CD4-positive, alpha-beta T cell treated with Interleukin-15 for 1 hour (primary cell): ENCODE measurements at places on chromosomes 2 and 18.

DNA sequence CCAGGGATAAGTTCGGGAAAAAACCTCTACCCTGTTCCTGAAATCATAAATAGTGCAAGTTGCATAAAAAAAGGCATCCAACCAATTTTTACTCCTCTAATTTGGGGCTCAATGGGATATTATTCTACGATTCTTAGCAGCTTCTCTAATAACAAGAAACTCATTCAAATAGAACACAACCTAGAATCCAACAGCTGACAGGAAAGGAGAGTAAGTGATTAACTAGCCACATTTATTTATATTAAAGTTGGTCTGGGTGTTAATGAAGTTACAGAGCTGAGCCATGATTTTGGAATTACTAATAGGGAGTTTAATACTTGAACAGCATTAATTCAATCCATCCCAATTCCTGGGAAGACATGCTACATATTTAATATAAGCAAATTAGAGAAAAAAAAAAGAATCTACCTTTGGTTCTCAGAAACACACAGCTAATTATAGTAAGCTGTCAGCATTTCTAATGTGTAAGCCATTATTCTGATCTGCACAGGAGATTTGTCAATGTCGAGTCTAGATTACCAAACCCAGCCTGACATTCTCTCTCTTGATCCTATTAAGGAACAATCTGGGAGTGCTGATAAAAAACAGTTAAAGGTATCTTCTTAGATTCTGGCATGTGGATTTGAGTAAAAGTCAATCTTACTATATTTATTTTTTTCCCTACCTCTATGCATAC is 267.7 kb downstream of the NBAS start:
- DNase-seq = no peak

GRCh38 chr2:97701186-97701585 is 12.2 kb upstream of the ZAP70 start:
- DNase-seq = no peak

DNA sequence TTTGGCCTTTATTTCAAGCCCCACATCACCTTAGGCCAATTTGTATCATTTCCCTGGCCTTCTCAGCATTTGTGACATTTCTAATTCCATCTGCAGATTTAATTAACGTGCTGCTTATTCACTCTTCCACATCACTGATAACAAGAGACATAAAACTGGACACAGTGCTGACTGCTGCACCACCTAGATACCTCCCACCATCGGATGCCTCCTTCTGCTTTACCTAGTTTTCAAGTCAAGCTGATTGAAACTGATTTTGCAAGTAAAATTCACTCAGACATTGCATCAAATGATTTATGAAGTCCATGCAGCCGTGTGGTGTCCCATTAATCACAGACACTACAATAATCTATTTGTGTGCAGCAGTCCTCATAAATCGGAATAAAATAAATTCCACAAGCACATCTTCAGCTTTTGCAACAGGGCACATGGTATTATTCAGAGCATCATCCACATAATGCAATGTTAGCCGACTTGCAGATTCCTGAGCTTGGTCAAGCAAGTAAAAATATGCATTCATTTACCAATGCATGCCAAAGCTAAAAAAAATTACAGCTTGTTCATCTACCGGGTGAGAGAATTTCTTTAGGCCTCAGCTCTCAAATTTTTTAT is 15.9 kb upstream of the CRIM1 start:
- no peak for DNase-seq

GRCh38 chr2:205570648-205571047 is 111.7 kb upstream of the NRP2 start:
- no peak for DNase-seq

- DNase-seq = no peak
These were observed 1331.8 kb upstream of the ZEB2 start for GRCh38 chr2:145851730-145852129.

DNA sequence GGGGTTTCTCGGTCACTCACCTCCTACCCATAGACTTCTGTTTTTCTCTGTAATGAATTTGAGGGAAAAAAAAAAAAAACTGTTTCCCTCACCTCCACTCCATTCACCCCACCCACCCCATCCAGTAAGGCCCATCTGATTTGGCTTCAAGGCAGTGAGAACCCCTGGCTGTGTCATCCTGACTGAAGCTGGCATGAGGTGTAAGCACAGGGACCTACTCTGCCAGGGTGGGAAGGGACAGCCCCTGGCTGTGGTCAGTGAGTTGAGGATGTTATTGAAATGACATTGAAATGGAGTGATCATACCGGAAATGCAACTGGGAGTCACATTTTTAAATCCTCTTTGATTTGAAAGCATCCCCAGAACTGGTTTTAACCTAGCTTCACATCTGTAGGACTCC is 19.1 kb upstream of the BCL2L11 start:
- DNase-seq = no peak

DNA sequence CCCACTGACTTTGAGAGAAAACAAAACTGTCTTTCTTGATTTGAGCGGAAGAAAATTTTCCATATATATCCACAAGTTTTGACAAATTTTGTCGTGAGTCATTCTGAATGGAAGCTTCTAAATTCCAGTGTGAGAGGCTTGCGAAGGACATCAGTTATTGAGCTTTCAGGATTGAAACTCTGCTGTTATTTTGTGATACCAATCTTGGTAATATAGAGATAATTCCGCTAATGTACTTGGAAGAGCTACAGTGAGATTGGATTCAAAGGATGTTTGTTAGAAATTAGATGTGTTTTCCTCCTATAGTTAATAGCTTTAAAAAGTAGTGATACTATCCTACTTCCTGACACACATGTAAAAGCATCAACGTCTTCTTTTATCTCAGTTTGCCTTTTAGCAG is 61.4 kb downstream of the RBM43 start:
- DNase-seq = no peak

DNA sequence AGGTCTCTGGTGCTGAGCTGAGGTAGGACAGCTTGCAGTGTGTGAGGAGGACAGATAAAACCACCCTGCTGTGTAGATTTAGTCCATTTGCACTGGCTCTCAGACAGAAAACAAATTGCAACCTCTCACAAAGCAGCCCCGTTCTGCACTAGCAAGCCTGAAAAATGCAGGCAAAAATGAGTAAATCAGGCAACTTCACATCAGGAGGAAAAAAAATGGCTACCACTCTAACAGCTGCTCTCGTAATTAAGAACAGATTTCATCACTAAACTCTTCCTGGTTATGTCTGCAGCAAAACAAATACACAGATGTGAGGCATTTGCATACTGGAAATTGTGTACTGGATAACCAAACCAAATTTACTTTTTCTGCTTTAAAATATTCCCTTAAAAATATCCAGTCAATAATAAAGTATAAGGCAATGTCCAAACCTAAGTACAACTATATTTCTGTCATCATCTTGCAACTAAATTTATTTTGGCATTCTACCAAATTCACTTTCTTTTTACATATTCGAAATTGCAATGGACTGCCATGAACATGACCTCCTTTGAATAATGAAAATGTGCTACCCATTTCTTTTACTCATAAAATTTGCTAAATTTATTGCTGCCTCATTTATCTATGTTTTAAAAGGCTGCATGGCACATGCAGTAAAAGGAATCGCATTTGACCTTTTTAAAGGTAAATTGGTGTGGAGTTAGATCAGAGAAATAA is 157.4 kb downstream of the AFF3 start:
- DNase-seq = no peak

DNA sequence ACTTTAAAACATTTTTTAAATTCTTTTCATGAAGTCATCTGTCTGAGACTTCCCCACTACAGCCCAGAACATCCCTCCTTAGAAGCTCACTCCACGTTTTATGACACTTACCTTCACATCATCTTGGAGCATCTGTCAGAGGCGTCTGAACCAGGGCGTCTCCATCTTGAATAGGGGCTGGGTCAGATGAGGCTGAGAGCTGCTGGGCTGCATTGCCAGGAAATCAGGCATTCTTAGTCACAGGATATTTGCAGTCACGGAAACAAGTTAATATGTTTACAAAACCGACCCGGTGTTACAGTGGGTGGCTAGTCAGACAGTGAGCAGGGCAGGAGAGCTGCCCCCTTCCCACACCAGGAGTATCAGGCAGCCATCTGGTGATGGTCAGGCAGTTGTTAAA is 456.5 kb downstream of the FBXO15 start:
- no peak for DNase-seq

GRCh38 chr18:68721681-68722583 is 7.0 kb upstream of the TMX3 start:
- DNase-seq = no peak

DNA sequence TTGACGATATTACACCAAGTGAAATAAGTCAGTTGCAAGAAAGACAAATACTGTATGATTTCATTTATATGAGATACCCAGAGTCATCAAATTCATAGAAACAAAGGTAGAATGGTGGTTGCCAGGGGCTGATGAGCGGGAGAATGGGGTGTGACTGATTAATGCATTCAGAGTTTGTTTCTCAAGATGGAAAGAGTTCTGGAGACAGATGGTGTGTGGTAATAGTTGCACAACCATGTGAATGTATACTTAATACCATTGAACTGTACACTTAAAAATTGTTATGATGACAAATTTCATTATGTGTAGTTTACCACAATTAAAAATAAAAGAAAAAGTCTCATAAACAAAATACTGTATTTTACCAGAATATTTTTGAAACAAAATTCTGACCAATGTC is 117.3 kb downstream of the PIGN start:
- no peak for DNase-seq

GRCh38 chr2:239365071-239365781 is 35.6 kb downstream of the HDAC4 start:
- no peak for DNase-seq

DNA sequence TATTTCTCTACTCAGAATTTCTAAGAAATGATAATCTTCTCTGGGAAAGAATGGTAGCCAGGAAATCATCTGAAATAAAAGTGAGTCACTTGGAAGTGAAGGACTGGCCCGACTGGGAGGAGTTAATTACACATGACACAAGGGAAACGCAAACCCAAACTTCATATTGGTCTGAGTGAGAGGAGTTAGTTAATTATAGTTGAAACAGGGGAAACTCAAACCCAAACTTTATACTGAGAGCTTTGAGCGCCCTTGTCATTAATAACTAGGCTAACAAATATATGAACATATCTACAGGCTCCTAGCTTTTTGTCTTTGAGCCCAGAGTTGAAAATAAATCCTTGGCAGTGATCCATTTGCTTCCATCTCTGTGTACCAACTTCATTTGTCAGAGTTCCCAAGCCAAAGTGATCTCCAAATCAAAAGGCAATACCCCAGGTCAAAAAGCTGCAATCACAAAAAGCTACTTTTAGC is 187.8 kb upstream of the COL3A1 start:
- no peak for DNase-seq

- no peak for DNase-seq
These were observed 357.3 kb downstream of the HRH4 start for GRCh38 chr18:24817587-24818371.

- DNase-seq = no peak
These were observed 29.9 kb upstream of the MMADHC start for GRCh38 chr2:149617476-149617875.

GRCh38 chr2:240556553-240557100 is 1.2 kb downstream of the ANKMY1 start:
- peak; percentile 70 for DNase-seq

GRCh38 chr2:236105955-236106607 is 62.1 kb downstream of the GBX2 start:
- DNase-seq = no peak

DNA sequence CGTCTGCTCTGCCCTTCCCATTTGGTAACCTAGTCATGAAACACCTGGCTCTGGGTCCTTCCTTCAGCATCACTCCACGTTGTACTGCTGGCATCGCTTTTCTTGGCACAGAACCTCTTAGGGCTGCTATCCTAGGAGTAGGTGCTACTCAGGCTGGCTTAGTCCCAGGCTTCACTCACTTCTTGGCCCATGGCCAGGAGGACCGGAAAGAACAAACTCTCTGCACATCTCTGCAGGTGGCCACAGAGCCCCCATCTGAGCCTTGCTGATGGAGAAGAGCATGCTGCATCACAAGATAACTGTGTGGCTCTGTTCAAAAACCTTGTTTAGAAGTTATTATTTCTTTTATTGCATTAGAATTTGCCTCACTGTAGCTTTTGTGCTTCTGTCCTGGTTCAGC is 447.2 kb upstream of the TNP1 start:
- no peak for DNase-seq

- DNase-seq = no peak
These were observed 441.2 kb upstream of the ZNF804A start for GRCh38 chr2:184157141-184157540.

GRCh38 chr2:152372438-152372984 is 37.5 kb downstream of the FMNL2 start:
- no peak for DNase-seq

- DNase-seq = no peak
These were observed at the start of gene COL6A3 for GRCh38 chr2:237413777-237414661. TSS of gene COL6A3 (minus strand) at chr2:237414164. CDS start at chr2:237396817, 17,347 bp downstream.

GRCh38 chr2:6946722-6947121 is 29.5 kb downstream of the RNF144A start:
- no peak for DNase-seq

DNA sequence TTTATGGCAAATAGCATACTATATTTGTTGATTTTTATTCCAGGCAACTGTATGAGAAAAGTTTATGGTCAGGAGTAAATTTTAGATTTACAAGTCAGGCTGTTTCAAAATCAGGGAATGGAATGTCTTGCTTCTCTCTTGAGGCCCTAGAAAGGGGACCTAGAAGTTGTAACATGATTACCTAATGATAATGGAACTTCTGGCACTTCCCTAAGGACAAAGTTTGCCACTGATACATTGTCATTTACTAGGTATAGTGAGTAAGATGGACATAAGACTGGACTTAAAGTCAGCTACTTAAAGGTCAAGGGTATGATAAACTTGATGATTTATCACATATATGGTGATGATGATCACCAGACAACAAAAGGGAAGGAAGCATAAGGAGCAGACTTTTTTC is 103.3 kb upstream of the VRK2 start:
- DNase-seq = no peak

DNA sequence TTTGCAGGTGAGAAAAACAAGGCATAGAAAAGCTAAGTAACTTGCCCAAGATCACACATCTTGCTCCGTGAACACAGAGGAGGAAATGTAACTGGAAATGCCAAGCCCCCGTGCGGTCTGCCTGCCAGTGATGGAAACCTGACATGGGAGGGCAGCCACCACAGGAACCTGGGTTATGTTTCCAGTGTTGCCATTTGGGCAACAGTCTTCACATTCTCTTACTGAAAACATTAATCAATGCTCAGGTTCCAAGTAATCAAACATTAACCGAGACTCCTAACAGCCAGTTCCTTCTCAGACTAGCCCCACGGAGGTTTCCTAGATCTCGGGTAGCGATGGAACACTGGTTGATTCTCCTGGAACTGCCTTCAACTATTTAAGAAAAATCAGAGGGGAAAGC is 2.5 kb downstream of the TGFA start:
- no peak for DNase-seq

GRCh38 chr2:236853585-236854051 is 232.1 kb upstream of the COPS8 start:
- no peak for DNase-seq

GRCh38 chr2:43714164-43714563 is 37.9 kb upstream of the C1GALT1C1L start:
- no peak for DNase-seq

DNA sequence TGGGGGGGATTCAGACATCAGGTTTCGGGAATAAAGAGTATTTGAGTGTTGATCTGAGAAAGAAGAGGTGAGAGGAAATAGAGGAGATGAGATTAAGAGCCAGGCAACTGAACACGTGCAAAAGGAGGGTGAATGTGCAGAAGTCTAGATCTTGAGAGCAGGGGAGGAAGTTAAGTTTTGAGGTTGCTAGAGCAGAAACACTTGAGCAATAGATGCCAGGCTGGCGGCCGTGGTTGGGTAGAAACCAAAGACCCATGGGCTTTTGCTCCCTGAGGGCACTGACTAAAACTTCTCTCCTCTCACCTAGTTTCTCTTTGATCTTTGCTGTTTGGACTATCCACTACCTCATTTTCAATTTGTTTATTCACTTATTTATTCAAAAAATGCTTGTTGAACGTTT is 116.0 kb downstream of the CDC42EP3 start:
- peak; percentile 49 for DNase-seq
